Inflammatory macrophage treated with lipopolysaccharide for 4 hours (primary cell): ENCODE measurements at places on chromosomes 2 and 18.
A peak's percentile ranks its signal among the peaks of the same experiment; 100 is the strongest.

DNA sequence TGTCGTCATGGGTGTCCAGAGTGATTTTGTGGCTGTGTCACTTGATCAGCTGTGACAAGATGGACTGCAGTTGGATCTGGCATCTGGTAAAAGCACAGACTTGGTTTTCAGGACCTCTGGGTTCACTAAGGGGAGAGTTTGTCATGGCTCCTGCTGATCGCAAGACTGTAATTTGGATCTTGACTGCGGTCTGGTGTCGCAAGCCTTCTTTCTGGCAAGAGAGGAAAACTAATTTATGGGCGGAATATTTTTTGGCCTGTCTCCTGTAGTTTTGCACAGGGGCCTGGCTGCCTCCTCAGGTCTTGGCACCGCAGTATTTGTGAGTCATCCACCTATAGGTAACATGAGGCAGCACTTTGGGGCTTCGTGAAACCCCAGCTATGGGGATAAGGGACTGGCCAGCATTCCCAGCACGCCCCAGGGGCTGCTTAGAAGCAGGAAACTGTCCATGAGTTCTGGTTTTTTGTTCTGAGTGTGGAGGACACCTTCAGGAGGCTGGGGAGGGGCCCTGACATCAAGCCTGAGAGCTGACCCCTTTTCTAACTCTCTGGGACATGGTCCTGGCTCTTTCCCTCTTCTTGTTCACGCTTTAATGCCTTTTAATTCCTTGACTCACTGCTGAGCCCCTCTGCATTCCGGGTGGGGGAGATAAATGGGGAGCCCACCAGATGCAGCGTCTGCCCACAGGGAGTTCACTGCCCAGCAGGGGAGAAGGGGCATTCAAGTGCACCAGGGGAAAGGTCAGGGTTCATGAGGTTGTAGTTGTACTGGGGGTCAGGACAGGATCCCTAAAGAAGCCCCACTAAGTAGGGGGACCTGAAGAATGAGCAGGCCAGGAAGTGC is 12.2 kb downstream of the SH3BP4 start:
- no peak for DNase-seq

- no peak for DNase-seq
Observed at GRCh38 chr2:168327328-168327727, 79.9 kb upstream of the STK39 start.

- DNase-seq, result no peak
Observed at GRCh38 chr2:71550801-71551630, 97.7 kb downstream of the DYSF start.

DNA sequence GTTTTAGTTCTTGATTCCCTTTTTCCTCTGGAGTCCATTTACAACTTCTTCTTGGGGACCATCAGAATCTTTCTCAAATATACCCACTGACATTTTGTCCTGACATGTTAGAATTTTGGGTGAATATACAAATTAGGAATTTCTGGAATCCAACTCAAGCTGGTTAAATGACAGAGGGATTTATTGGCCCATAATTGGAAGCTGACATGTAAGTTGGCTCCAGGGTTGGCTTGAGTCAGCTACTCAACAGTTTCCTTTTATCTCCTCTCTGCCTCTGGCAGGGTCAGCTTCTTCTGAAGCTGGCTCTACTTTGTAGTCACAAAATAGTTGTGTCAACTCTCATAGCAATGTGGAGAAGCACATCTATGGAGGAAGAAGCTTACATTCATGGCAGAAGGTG is 36.6 kb upstream of the PPP1R1C start:
- DNase-seq, result no peak

GRCh38 chr2:69667805-69668382 is 24.4 kb upstream of the AAK1 start:
- DNase-seq, result no peak

- DNase-seq, result peak; percentile 53
Observed at GRCh38 chr2:151237422-151238025, 24.1 kb downstream of the RBM43 start.

DNA sequence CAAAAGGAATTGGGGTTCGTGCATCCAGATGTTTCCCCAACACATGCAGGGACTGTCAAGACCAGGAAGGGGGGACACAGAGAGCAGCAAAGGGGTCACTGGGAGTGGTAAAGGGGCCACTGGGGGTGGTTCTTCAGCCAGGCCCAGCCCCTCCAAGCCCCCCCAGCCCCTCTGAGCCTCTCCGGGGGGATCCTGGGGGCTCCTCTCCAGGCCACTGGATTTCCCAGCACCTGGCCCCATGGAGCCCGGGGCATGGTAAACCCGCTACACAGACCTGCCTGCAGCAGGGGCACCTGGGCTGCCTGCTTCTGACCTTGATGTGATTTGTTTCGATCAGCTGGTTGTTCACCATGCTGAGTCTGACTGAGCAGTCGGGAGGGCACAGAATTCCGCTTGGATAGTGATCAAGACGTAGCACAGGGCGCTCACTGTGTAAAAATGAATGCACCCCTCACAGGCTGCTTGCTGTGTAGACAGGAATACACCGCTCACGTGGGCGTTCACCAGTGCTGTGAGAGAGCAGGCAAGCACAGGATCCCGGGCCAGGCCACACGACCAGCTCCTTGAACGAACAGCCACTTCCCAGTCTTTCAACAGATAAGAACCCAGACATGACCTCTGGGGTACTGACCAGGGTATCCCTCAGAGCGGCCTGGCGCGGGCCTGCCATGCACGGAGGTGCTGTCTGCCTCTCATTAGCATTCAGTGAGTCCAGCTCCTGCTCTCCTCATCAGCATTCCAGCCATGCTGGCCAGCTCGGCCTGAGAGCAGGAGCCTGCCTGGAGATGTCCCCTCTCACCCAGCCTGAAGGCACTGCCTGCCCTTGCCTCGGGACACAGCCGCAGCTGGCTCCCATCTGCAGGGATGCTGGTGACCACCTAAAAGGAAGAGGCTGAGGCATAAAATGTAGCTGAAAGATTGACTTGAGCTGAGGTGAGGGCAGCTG is 73.3 kb upstream of the OTOS start:
- DNase-seq, result no peak

- DNase-seq, result peak; percentile 31
Observed at GRCh38 chr2:96897491-96898134, 27.7 kb upstream of the SEMA4C start.

- DNase-seq, result no peak
Observed at GRCh38 chr2:131045286-131046027, 47.8 kb downstream of the FAM168B start.

DNA sequence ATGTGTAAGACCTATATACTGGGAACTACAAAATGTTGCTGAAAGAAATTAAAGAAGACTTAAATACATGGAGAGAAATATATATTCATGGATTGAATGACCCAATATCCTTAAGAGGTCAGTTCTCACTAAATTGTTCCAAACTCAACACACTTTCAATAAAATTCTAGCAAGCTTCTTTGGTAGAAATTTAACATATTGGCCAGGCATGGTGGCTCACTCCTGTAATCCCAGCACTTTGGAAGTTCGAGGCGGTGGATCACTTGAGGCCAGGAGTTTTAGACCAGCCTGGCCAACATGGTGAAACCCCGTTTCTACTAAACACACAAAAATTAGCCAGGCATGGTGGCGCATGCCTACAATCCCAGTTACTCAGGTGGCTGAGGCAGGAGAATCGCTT is 33.6 kb upstream of the MYCN start:
- no peak for DNase-seq

DNA sequence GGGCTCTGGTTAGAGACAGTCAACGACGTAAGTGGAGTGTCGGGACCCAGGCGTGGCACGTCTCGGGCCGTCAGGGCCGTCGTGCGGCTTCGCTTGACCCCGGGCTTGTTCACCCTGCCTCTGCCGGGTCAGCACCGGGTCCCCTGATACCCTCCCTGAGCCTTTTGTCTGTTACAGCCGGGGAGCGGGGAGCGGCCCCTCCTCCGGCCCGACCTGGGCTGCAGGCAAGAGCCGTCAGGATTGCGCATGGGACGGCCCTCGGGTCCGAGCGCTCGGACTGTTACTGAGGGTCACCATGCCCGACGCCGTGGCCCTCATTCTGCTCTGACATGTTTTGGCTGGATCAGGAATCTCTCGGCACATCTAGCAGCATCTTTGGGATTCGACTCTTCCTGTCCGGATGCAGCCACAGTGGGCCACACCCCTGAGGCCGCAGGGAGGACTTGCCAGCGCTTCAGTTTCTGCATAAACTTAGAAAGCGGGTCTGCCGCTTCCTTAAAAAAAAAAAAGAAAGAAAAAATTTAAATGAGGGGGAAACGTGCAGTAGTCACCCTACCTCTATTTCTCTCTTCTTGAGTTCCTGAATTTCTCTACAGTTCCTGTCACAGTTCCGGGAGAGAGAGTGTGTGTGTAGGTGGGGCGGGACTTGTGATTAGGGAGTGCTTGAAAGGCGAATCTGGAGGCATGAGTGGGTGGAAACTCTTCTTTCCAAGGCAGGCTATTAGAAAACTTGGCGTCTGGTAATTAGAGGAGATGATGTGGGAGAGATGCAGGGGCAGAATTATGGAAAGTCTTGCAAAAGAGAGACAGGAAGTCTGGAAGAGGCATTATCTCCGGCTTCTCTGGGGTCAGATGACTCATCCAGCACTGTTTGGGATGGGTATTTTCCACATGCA is 909 bp downstream of the TMEM87B start:
- DNase-seq, result peak; percentile 87

DNA sequence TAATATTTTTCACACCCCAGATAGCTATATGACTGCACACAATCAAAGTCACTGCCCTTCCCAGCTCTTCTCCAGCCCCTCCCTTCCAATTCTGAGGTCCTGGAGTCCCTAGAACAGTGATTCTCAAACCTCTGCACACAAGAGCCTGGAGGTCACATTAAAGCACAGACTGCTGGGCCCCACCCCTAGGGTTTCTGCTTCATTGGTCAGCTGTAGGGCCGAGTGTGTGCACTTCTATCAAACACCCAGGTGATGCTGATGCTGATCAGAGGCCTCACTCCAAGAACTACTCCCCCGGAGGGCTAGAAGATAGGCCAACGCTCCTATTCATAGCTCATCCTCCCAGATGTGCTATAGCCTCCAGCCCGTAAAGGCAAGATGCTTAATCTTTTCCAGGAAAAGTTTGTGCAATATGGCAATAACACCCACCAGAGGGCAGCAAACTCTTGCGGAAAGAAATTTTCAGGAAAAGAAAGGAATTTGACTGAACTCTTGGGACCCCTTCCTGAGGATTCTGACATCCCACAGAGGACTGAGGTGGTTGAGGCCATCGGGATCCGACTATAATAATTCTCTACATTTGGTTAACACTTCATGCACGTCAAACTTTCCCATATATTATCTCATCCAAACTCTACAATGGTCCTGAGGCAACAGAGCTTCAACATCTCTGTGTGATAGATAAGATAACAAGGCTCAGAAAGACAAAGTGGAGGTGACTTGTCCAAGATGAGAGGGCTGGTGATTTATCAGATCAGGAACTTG is 194.2 kb upstream of the PKDCC start:
- DNase-seq, result peak; percentile 44

DNA sequence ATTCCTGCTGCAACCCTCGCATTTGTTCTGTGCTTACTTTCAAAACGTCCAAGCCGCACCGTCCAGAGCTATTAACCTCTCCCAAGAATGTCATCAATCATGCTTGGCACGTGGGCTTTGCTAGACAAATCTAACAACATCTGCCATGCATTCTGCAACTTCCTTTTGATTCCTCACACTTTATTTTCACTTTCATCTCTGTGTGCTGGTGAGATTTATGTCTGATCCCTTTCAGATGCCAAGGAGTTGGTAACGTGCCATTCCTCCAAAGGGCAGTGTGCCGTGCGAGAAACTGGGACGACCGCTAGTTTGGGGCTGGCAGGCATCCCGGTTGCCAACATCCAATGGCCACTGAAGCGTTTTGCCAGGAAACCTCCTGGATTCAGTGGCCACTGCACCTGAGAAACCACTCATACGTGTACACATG is 230.0 kb upstream of the PARD3B start:
- DNase-seq, result peak; percentile 3
